Activated naive CD4-positive, alpha-beta T cell treated with anti-CD3 and anti-CD28 coated beads for 36 hours (primary cell): ENCODE measurements at places on chromosomes 4 and X. TPM values are rescaled to one million over a fixed set of nuclear protein-coding genes. Genes with fewer than 3 reads are reported as not detected.

DNA sequence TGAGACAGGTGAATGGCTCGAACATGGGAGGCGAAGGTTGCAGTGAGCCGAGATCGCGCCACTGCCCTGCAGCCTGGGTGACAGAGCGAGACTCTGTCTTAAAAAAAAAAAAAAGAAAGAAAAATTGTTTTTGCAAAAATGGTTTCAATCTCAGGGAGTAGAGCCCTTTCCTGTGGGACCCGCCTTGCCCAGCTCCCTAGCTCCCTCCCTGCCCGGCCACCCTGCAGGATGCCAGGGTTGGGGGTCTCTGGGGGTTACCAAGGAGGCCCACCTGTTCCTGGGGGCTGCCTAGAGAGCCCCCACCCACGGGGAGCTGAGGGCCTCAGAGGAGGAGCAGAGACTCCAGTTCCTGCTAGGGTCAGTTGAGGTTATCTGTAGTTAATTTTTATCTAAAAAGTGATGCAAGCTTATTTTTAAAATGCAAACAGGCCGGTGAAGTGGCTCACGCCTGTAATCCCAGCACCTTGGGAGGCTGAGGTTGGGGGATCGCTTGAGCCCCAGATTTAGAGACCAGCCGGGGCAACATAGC is 18.7 kb upstream of the PLCXD1 start:
- DNase-seq = no peak

- no peak for DNase-seq
These were observed 591.2 kb downstream of the PPP4R3C start for GRCh38 chrX:26871967-26872366.

DNA sequence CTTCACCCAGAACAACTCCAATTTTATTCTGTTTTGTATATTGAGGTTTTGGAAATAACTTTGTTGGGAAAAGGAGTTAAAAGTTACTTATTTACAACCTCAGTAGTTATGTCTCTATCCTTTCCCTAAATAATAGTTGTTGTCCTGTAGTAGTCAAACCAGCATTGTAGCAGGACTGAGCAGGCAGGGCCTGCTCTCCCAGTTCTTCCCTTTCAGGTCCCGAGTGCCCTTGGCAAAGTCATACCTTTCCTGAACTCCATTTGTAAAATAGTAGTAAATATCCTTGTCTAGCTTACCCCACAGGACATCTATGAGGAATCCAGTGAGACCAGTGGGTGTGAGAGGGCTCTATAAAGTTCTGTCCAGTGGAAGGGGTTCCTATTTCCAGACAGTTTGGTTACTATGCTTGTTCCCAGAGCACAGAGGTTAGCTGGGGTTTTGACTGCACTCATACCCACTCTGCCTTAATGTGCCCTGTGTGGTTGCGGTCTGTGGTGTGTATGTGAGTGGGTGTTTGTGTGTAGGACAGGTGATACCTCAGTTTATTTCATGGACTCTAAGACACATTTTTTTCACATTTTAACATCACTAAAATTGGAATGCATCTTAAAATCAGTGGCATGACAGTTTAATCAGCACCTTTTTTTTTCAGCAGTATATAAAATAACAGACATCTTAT is 136.3 kb downstream of the AMMECR1 start:
- no peak for DNase-seq

NWD2 gene
- total RNA-seq = not detected
